ENCODE measurements at places on chromosomes 12 and 14.

DNA sequence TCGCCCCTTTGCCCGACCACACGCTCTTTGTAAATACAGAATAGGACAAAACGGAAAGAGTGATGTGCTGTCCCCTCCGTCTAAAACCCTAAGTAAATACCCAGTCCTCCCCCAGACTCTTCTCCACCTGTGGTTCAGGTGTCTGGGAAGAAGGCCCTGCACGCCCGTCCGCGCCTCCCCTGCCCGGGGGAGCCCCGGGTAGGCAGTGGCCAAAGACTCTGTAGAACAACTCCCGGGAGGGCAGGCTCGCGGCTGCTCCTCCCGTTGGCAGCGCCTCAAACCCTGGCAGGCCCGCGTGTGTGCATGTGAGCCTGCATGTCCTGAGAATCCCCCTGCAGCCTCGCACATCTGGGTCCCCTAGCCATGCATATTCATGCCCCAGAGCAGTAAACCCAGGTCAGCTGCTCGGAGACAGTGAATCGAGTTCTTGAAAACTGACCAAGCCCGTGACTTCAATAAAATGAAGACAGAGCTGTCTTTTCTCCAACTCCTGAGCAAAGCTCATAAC lies 165.8 kb downstream of the MON2 start:
- DNase-seq: no peak

GRCh38 chr12:117188961-117189724 lies 1.1 kb downstream of the FBXO21 start:
- DNase-seq: no peak

- DNase-seq: no peak
These were observed 17.6 kb downstream of the BATF start for GRCh38 chr14:75539561-75540478.

- DNase-seq: no peak
These were observed 56.7 kb downstream of the CD163L1 start for GRCh38 chr12:7387289-7387688.

Data from stimulated activated CD4-positive, alpha-beta T cell treated with anti-CD3 and anti-CD28 coated beads, TNF-alpha, amount 100 ng/mL, for 1 hour (primary cell).